ENCODE measurements at places on chromosomes 12 and 14. TPM values are rescaled to one million over a fixed set of nuclear protein-coding genes. Genes with fewer than 3 reads are reported as not detected.

Gene PIK3C2G
- total RNA-seq: not detected

Gene DCN
- 869 TPM for total RNA-seq

Gene GZMB
- not detected for total RNA-seq

Gene ETFBKMT
- total RNA-seq: 2.5 TPM

Gene PPP1R13B
- total RNA-seq: 10.7 TPM

- no peak for DNase-seq
- H3K4me3 ChIP-seq: no peak overlapping the region
- no peaks in the 10 kb centered on the region for H3K4me1 ChIP-seq
These were observed 531.2 kb upstream of the CCDC196 start for GRCh38 chr14:65954942-65955341.

DNA sequence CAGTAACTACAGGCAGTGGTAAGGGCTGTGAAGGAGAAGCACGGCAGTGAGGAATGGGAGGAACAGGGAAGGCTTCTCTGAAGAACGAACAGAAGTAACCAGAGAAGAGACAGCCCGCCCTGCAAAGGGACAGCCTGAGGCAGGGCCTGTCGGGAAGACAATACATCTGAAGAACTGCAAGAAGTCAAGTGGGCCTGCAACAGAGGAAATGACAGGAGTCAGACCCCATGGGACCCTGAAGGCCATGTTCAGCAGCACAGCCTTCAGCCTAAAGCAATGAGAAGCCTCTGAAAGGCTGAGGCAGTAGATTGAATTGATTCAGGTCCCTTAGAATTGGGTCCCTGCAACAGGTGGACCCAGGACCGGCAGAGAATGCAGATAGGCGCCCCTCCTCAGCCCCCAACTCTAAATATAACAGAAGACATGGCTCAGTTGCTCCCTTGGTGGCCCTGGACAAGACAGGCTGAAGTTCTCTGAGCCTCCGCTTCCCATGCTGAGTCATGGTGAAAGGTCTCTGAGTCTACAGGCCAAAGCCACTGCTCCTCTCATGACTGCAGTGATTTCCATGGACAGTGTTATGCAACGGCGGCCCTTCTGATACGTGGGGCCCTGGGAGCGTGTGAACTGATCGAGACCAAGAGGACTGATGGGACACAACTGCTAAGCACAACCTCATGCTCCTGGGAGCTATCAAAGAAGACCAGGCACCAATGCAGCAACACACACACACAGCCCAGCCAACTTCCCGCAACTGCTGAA is 10.8 kb upstream of the ACTR6 start:
- no peak overlapping the region for H3K27ac ChIP-seq
- H3K36me3 ChIP-seq: no peaks in the 10 kb centered on the region
- peaks cover 4% of the 10 kb centered on the region for H3K4me1 ChIP-seq
- DNase-seq: no peak
- H3K27me3 ChIP-seq: no peaks in the 10 kb centered on the region

DNA sequence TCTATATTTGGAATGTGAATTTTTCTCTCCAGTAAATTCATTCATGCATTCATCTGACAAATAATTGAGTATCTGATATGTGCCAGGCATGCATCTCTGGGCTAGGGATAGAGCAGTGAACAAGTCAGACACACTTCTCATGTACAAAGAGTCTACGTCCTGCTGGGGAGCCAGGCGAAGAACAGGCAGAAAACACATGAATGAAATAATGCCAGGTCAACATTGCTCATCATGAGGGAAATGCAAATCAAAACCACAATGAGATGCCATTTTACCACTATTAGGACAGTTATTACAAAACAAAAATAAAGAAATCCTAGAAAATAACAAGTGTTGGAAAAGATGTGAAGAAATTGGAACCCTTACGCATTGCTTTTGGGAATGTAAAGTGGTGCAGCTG is 90.3 kb downstream of the PAX9 start:
- H3K4me1 ChIP-seq: no peaks in the 10 kb centered on the region
- H3K27me3 ChIP-seq: no peaks in the 10 kb centered on the region

DNA sequence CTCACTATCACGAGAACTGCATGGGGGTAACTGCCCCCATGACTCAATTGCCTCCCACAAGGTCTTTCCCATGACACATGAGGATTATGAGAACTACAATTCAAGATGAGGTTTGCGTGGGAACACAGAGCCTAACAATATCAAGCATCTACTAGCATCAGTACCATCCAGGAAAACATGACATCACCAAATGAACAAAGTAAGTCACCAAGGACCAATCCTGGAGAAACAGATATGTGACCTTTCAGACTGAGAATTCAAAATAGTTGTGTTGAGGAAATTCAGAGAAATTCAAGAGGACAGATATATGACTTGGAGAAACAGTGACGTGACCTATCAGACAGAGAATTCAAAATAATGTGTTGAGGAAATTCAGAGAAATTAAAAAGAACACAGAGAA is 65.8 kb upstream of the TMTC2 start:
- H3K4me3 ChIP-seq: no peak overlapping the region
- H3K4me1 ChIP-seq: no peaks in the 10 kb centered on the region
- no peaks in the 10 kb centered on the region for H3K27me3 ChIP-seq
- no peak overlapping the region for H3K27ac ChIP-seq

DNA sequence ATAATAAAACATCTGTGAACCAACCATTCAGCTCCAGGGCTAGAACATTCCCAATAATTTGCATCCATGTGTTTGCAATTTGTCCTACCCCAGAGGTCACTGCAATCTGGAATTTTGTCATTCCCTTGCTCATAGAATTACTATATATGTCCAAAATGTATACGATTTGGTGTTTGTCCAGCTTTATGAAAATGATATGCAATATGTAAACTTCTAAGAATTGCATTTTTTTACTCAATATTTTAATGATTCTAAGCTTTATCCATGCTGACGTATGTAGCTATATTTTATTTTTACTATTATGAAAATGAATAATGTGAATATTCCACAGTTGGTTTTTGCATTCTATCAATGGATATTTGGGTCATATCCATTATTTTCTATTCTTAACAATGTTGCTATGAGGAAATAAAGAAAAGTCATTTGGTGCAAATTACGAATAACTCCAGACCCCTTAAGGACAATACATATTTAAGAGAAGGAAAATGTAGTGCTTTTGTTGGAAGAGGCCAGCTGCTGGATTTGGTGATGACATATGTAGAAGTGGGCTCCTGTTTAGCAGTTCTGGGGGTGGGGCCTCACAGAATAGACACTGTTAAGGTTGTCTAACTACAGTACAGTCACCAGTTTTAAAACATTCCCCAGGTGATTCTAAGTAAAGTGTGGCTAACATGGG is 139.4 kb downstream of the SLC38A4 start:
- H3K4me1 ChIP-seq: no peaks in the 10 kb centered on the region
- no peaks in the 10 kb centered on the region for H3K36me3 ChIP-seq
- no peak overlapping the region for H3K4me3 ChIP-seq

- no peaks in the 10 kb centered on the region for H3K27me3 ChIP-seq
- no peak overlapping the region for H3K4me3 ChIP-seq
- H3K27ac ChIP-seq: no peak overlapping the region
- no peaks in the 10 kb centered on the region for H3K36me3 ChIP-seq
- DNase-seq: no peak
- no peaks in the 10 kb centered on the region for H3K4me1 ChIP-seq
These were observed 11.1 kb downstream of the IFNG start for GRCh38 chr12:68148261-68148951.

GRCh38 chr12:944211-944610 is 5.3 kb downstream of the RAD52 start:
- H3K36me3 ChIP-seq: peaks cover 9% of the 10 kb centered on the region
- DNase-seq: no peak
- no peak overlapping the region for H3K4me3 ChIP-seq
- no peak overlapping the region for H3K27ac ChIP-seq
- peaks cover 20% of the 10 kb centered on the region for H3K4me1 ChIP-seq

DNA sequence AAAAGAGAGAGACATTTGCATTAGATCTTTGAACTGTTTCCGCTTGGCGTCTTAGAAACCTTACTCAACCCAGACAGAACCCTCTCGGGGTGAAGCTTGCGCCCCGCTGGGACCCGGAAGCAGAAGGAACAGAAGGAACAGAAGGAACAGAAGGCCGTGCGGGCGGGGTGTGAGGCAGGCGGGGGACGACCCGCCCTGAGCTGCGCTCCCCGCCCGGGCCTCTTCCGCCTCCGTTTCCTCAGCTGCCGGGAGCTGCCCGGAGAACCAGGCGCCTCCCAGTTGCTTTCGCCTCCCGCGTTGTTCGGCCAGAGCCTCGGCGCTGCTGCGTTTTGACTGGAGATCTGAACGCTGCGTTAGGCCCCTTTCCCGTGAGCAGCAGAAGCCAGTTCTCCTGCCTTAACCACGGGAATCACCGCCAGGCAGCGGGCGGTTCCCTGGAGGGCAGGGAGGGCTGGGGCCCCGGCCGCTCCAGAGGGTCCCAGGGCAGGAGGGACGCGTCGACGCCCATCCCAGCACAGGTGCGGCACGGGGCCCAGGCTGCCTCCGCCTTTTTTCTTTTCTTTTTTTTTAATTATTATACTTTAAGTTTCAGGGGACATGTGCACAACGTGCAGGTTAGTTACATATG is 19.3 kb upstream of the MMP17 start:
- no peak overlapping the region for H3K27ac ChIP-seq
- no peak overlapping the region for H3K4me3 ChIP-seq
- no peaks in the 10 kb centered on the region for H3K27me3 ChIP-seq
- no peaks in the 10 kb centered on the region for H3K36me3 ChIP-seq
- no peak for DNase-seq

DNA sequence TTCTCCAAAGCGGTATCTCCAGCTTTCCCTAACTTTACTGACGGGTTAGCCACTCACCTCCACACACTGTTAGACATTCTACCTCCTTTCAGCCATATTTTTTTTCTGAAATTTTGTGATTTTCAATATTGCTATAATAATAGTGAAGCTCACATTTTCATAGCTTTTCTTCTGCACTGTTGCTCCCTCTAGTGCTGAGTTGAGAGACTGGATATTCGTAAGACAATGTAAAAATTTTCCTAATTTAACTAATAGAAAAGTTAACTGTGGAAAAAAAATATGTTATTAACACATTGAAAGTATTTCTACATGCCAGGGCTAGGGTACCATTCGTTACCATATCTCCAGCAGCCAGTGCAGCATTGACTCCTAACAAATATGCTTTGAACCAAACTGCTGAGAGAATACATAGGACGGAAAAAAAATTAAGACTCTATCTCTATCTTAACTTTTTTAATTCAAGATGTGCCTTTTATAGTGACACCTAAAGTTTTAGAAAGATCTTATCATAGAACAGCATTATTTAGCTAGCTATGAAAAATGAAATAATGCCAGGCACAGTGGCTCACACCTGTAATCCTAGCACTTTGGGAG is 48.7 kb upstream of the ABCC9 start:
- DNase-seq: no peak
- H3K4me1 ChIP-seq: no peaks in the 10 kb centered on the region
- no peak overlapping the region for H3K27ac ChIP-seq
- no peaks in the 10 kb centered on the region for H3K27me3 ChIP-seq

DNA sequence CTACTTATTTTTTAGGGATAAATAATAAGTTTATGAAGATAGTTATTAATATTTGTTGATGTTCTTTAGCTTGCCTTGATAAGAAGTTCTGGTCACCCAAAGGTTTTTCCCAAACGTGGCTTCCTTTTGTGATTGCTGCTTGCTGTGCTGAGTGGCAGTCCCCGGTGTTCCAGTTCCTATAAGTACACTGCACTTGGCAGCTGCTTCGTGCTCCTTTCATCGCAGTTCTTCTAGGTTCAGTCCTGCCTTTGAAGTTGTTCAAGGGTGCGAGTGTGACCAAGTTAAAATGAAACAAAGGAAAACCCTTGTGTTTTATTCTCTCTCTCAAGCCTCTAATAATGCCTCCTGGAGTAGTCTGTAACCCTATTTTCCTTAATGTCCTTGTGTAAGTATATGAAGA is 128.5 kb upstream of the ATF1 start:
- no peaks in the 10 kb centered on the region for H3K4me1 ChIP-seq
- no peak overlapping the region for H3K4me3 ChIP-seq
- H3K36me3 ChIP-seq: no peaks in the 10 kb centered on the region

- H3K36me3 ChIP-seq: no peaks in the 10 kb centered on the region
- peak overlapping the region; percentile 92 for H3K27ac ChIP-seq
- DNase-seq: peak; percentile 9
- H3K4me1 ChIP-seq: peaks cover 40% of the 10 kb centered on the region
These were observed 19.5 kb downstream of the ANO6 start for GRCh38 chr12:45235087-45236025.

- no peaks in the 10 kb centered on the region for H3K27me3 ChIP-seq
- H3K4me1 ChIP-seq: peaks cover 43% of the 10 kb centered on the region
- peak overlapping the region; percentile 85 for H3K4me3 ChIP-seq
- no peak for DNase-seq
- H3K36me3 ChIP-seq: no peaks in the 10 kb centered on the region
These were observed 916 bp upstream of the CHPT1 start for GRCh38 chr12:101696251-101697196.

Data from thoracic aorta (tissue), 2 donors.